ENCODE measurements at places on chromosomes 11 and 22. TPM values are rescaled to one million over a fixed set of nuclear protein-coding genes. Genes with fewer than 3 reads are reported as not detected.

GRCh38 chr22:45124176-45124847 is 39.4 kb upstream of the NUP50 start:
- DNase-seq, result no peak

EXPH5 gene
- total RNA-seq, result 0.05 TPM

DNA sequence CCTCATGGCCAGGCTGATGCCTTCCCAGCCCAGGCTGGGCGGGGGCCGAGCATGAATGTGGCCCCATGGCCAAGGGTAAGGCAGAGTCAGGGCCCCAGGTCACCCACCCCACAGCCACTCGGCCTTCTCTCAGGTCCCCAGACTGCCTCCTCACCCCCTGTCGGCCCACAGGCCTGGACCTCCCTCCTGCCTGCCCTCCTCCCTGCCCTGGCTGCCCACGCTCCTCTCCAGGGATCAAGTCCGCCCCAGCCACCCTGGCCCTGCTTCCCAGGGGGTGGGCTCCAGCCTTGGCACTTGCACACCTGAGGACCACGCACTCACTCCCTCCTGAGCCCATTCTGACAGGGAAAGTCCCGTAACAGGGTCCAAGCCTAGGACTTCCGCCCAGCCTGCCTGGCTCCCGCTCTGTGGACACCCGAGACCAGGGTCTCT is 37.8 kb upstream of the TH start:
- DNase-seq, result peak; percentile 50

VSTM5 gene
- total RNA-seq, result not detected

RFPL2 gene
- not detected for total RNA-seq

DNA sequence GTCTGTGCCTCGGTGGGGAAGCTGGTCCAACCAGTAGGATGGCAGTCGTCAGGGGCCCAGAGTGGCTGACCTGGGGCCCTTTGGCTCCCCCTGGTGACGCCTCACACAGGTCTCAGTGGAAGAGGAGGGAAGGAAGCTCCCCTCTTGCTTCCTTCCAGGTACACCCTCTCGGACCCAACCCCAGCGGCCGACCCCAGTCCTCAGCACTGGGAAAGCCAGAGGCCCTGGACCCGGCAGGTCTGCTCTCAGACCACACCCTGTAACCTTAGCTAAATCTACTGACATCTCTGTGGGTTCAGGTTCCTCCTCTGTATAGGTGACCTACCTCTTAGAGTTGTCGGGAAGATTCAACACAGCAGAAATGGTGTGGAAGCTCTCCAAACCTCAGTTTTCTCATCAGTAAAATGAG is 3.4 kb upstream of the SCUBE1 start:
- peak; percentile 62 for DNase-seq

TRIM34 gene
- 10.6 TPM for total RNA-seq

C11orf91 gene
- total RNA-seq, result not detected

All from SJSA1 (cell line).